ENCODE measurements at places on chromosomes 6 and 20. TPM values are rescaled to one million over a fixed set of nuclear protein-coding genes. Genes with fewer than 3 reads are reported as not detected.
A peak's percentile ranks its signal among the peaks of the same experiment; 100 is the strongest.

DNA sequence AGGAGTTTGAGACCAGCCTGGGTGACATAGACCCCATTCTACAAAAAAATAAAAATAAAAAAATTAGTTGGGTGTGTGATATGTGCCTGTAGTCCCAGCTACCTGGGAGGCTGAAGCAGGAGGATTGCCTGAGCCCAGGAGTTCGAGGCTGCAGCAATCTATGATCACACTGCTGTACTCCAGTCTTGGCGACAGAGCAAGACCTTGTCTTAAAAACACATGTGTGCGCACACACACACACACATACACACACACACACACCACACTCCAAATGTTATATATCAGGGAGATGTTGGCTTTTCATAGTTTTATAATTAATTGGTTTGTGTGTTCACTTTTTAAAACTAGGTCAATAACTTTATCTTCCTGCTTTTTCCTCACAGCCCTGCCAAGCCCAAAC is 110.5 kb downstream of the RTN4IP1 start:
- no peak for DNase-seq
- H3K36me3 ChIP-seq = no peaks in the 10 kb centered on the region
- no peaks in the 10 kb centered on the region for H3K27me3 ChIP-seq
- H3K27ac ChIP-seq = peak overlapping the region; percentile 93
- no peak overlapping the region for H3K4me3 ChIP-seq

GRCh38 chr6:44858998-44859397 is 469.1 kb upstream of the RUNX2 start:
- H3K36me3 ChIP-seq = no peaks in the 10 kb centered on the region
- no peak for DNase-seq
- no peak overlapping the region for H3K27ac ChIP-seq
- H3K27me3 ChIP-seq = no peaks in the 10 kb centered on the region
- H3K4me1 ChIP-seq = peaks cover 2% of the 10 kb centered on the region

- H3K4me1 ChIP-seq = peaks cover 37% of the 10 kb centered on the region
- DNase-seq = no peak
- peak overlapping the region; percentile 25 for H3K4me3 ChIP-seq
- no peaks in the 10 kb centered on the region for H3K27me3 ChIP-seq
Observed at GRCh38 chr20:57620999-57621398, 773 bp upstream of the ZBP1 start.

GRCh38 chr6:47722194-47722593 is 23.8 kb downstream of the ADGRF4 start:
- no peak overlapping the region for H3K27ac ChIP-seq
- no peaks in the 10 kb centered on the region for H3K27me3 ChIP-seq
- H3K4me3 ChIP-seq = no peak overlapping the region
- no peak for DNase-seq

- H3K4me1 ChIP-seq = peaks cover 9% of the 10 kb centered on the region
- H3K4me3 ChIP-seq = peak overlapping the region; percentile 95
- H3K27ac ChIP-seq = peak overlapping the region; percentile 31
Observed at GRCh38 chr6:139030228-139030963, 1.9 kb downstream of the ABRACL start.

DNA sequence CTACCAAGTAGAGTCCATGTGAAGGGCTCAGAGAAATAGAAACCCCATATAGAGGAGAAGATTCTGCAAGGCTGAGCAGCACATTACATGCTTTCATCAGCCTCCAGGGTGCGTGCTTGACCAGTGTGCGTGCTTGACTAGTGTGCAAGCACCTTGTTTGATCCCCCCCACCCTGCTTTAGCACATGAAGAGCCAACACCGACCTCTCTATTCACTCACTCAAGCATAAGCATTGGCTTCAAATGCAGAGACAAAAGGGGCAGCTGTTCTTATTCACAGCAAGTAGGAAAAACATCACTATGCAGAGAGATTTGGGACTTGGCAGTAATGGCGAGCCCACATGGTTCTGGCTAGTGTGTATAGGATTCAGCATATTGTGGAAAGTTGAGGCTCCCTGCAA is 278.7 kb upstream of the RNF217 start:
- no peak overlapping the region for H3K27ac ChIP-seq
- H3K4me3 ChIP-seq = no peak overlapping the region
- no peak for DNase-seq
- no peaks in the 10 kb centered on the region for H3K36me3 ChIP-seq
- no peaks in the 10 kb centered on the region for H3K4me1 ChIP-seq

The RIPOR3 gene
- total RNA-seq = 0.42 TPM

- H3K36me3 ChIP-seq = no peaks in the 10 kb centered on the region
- H3K27ac ChIP-seq = no peak overlapping the region
- H3K4me1 ChIP-seq = no peaks in the 10 kb centered on the region
- no peaks in the 10 kb centered on the region for H3K27me3 ChIP-seq
- H3K4me3 ChIP-seq = no peak overlapping the region
Observed at GRCh38 chr6:19157486-19157885, 679.7 kb upstream of the ID4 start.

DNA sequence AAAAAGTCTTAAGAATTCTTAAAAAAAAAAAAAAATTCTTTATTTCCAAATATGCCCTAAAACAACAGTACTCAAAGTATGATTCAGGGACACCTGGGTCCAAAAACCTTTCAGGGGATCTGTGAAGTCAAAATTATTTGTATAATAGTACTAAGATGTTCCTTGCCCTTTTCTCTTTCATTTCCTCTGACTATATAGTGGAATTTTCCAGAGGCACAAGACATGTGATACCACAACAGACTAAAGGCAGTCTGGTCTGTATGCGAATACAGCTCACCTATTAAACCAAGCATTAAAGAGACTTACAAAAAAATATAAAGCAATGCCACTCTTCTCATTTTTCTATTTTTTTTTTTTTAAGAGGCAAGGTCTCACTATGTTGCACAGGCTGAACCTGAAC is 15.4 kb downstream of the NOL7 start:
- H3K27me3 ChIP-seq = no peaks in the 10 kb centered on the region
- H3K4me3 ChIP-seq = no peak overlapping the region
- H3K4me1 ChIP-seq = no peaks in the 10 kb centered on the region
- no peak for DNase-seq
- H3K36me3 ChIP-seq = peaks cover 56% of the 10 kb centered on the region
- H3K27ac ChIP-seq = no peak overlapping the region

- H3K27ac ChIP-seq = no peak overlapping the region
- no peaks in the 10 kb centered on the region for H3K36me3 ChIP-seq
- DNase-seq = no peak
- H3K27me3 ChIP-seq = no peaks in the 10 kb centered on the region
- H3K4me3 ChIP-seq = no peak overlapping the region
Observed at GRCh38 chr6:41038205-41038604, 816 bp downstream of the UNC5CL start.

DNA sequence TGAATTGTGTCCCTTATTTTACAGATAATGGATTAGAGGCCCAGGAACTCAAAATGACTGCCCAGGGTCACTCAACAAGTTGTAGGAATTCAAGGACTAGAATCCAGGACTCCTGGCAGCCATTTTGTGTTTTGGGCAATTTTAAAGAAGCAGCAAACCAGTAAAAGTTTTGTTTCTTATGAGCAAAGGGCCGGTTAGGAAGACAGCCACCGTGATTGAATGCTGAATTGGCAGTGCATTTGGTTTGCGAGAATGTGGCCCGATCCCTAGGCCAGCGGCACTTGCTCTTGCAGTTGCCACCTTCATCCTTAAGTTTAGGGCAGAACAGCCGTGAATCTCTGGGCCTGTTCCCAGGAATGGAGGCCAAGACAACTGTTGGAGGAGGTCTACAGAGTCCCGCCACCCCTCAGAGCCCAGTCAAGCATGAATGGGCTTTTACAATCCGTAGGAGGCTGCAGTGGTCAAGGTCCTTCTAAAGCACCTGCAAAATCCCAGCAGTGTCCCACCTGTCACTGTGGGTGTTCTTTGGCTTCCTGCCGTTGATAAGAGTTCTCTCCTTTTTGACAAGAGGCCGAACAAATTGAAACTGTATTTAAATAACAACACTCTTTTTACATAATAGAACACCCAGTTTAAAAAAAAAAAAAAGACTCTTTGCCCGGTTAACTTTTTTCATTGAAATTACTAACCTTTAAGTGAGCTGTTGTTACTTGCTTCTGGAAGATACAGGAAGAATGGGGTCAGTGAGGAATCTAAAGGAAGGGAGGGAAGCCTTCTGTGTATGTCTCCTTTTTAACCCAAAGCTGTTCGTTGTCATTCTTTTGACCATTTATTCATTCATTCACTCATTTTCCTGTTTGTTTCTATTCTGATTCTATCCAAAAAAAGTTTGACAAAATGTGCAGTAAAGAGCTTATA is 68.7 kb downstream of the PHACTR2 start:
- H3K36me3 ChIP-seq = no peaks in the 10 kb centered on the region
- no peak overlapping the region for H3K4me3 ChIP-seq
- H3K4me1 ChIP-seq = no peaks in the 10 kb centered on the region

GRCh38 chr20:58886546-58886945 is 34.0 kb downstream of the GNAS start:
- H3K27me3 ChIP-seq = no peaks in the 10 kb centered on the region
- no peak overlapping the region for H3K4me3 ChIP-seq
- no peaks in the 10 kb centered on the region for H3K4me1 ChIP-seq
- DNase-seq = no peak

The AP5S1 gene
- 17.3 TPM for total RNA-seq

The BPI gene
- not detected for total RNA-seq

DNA sequence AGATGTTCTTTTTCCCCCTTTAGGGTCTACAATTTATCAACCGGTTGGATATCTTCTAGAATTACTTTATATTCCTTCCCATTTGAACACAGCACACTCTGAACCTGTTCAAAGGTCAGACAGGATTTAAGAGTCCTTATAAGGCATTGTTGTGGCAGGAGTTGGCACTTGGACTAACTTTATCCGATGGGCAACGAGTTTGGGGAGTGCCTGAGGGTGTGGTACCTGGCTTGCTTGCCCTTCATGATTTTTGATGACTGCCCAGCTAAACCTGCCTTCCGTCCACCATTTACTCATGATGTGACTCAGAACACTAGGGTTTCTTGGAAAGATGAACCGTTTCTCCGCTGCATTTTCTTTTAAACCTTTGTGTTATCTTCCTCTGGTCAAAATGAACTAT is 285.2 kb downstream of the FOXC1 start:
- H3K27ac ChIP-seq = no peak overlapping the region
- H3K36me3 ChIP-seq = no peaks in the 10 kb centered on the region
- no peaks in the 10 kb centered on the region for H3K4me1 ChIP-seq
- H3K4me3 ChIP-seq = no peak overlapping the region

- peak overlapping the region; percentile 43 for H3K27ac ChIP-seq
- no peaks in the 10 kb centered on the region for H3K36me3 ChIP-seq
- H3K4me3 ChIP-seq = peak overlapping the region; percentile 32
- H3K27me3 ChIP-seq = no peaks in the 10 kb centered on the region
- H3K4me1 ChIP-seq = peaks cover 26% of the 10 kb centered on the region
Observed at GRCh38 chr6:15420959-15421438, 175.1 kb downstream of the JARID2 start.

The LY6G6C gene
- not detected for total RNA-seq

DNA sequence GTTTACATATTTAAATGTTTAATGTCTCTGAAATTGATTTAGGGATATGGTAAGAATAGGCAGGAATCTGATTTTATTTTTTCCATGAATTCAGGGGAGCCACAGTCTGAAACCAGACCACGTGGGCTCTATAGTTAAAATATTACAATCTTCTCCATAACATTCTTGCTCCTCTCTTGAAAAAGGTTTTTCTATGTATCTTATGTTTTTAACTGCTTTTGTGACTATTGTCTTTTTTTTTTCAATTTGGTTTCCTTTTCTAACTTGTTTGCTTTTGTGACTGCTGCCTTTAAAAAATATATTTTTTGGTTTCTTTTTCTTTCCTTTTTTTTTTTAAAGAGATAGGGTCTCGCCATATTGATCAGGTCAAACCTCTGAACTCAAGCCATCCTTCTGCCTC is 40.1 kb downstream of the TNFAIP3 start:
- H3K27ac ChIP-seq = no peak overlapping the region
- DNase-seq = no peak
- H3K27me3 ChIP-seq = no peaks in the 10 kb centered on the region
- no peak overlapping the region for H3K4me3 ChIP-seq

The WFDC10B gene
- total RNA-seq = not detected

DNA sequence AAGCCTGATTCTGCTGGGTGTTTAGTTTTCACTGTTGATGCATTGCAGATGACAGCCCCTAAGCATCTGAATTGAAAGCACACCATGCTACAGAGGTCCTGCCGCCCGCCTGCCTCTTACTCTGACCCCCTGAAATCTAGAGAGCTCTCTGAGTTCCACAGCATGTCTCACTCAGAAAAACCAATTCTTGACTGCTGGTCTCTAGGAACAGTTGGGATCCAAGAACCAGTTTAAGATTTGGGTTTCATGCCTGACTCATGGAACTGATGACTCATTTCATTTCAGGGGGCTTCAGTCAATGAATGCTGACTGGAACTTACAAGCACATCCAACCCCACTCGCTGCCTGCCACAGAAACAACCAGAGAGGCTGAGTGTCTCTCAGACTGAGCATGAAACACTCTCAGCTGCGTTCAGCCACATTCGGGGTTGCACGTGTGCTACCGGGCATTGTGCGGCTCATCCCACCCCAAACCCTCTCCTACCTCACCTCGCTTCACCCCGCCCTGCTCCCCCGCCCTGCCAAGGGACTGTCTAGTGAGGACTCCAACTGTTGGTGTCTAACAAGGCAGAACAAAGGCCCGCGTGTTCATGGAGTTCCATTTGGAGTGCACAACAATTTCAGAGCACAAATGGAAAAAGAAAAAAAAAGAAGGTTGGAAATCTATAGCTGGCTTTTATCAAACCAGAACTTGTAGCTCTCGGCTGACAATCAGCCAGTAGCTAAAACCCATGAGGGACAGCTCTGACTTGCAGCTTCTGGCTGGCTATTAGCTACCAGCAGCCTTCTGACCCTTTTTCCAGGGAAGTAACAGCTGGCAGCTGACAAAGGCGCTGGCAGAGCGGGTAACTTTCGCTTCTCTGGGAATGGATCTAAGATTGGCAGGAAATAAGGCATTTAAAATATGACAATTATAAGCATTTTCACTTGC is 20.0 kb upstream of the TRAF3IP2 start:
- no peaks in the 10 kb centered on the region for H3K36me3 ChIP-seq
- no peaks in the 10 kb centered on the region for H3K27me3 ChIP-seq
- no peak for DNase-seq
- H3K4me3 ChIP-seq = no peak overlapping the region
- no peaks in the 10 kb centered on the region for H3K4me1 ChIP-seq
- no peak overlapping the region for H3K27ac ChIP-seq

GRCh38 chr6:20771409-20771808 is 237.2 kb downstream of the CDKAL1 start:
- H3K27ac ChIP-seq = no peak overlapping the region
- no peak for DNase-seq
- H3K27me3 ChIP-seq = no peaks in the 10 kb centered on the region
- H3K4me1 ChIP-seq = no peaks in the 10 kb centered on the region

- peaks cover 4% of the 10 kb centered on the region for H3K27me3 ChIP-seq
- no peak overlapping the region for H3K27ac ChIP-seq
- no peak overlapping the region for H3K4me3 ChIP-seq
- no peaks in the 10 kb centered on the region for H3K36me3 ChIP-seq
- no peak for DNase-seq
Observed at GRCh38 chr20:56955680-56956079, 310.8 kb downstream of the BMP7 start.

- H3K27ac ChIP-seq = peak overlapping the region; percentile 77
- H3K4me3 ChIP-seq = peak overlapping the region; percentile 82
- no peaks in the 10 kb centered on the region for H3K36me3 ChIP-seq
- DNase-seq = peak; percentile 37
- no peaks in the 10 kb centered on the region for H3K27me3 ChIP-seq
Observed at GRCh38 chr6:17600527-17601385, 654 bp downstream of the FAM8A1 start.

The SLA2 gene
- 26.2 TPM for total RNA-seq

All from T-cell (primary cell).